Mammary epithelial cell (primary cell): ENCODE measurements at places on chromosomes 1 and 21.

DNA sequence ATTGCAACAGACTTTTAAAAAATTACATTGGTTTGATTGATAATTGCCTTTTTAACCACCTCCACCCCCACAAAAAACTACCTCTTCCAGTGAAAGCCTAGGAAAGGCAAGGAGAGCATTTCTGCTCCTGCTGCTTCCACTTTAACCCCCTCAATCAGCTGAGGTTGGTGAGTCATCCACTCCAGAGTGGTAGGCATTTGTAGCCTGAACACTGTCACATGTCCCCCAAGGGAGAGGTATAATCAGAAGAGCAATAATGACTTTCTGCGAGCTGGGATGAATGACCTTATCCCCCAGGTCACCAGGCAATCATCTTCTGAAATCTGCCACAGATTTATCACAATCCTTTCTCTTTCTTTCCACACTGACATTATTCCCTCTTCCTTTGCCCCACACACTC, 126.6 kb upstream of the CAMK1G start:
- no peak for DNase-seq

GRCh38 chr1:46613661-46614603, 2.7 kb downstream of the MOB3C start:
- DNase-seq: peak; percentile 30

- no peak for DNase-seq
Measured at GRCh38 chr1:238060061-238060460, 169.3 kb upstream of the ZP4 start.

DNA sequence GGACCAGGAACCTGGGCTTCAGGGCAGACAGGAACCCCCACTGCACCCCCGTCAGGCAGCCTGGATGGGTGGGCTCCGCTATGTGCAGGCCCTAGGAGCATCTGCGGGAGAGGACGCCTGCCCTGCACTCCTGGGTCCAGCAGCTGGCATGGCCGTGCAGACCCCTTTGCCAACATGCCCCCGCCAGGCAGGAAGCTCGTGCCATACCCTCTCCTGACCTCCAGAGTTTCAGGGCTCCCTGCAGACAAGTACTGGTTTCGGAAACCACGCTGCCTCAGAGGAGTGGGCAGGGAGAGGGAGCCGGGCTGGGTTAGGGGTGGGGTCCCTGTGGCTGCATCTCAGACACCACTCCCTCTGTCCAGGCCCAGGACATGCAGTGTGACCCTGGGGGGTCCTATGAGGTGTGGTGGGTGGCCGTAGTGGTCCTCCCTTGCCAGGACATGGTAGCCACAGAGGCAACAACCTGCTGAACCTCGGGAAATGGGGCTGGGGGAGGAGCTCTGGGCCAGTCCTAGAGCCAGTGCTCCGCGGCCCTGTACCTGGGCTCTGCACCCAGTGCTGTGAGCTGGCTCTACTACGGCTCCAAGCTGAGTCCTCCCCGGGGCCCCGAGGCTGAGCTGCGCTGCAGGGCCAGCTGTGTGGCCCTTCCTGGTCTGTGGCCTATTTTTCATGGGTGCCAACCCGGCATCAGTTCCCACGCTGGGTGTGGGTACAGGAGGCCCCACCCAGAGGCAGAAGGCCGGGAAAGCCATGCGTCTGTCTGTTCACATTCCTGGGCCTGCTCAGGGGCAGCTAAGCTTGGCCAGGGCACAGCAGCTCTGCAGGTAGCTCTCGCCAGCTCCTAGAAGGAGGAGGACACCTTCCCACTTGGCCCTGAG, 1.4 kb downstream of the PLEKHN1 start:
- no peak for DNase-seq

DNA sequence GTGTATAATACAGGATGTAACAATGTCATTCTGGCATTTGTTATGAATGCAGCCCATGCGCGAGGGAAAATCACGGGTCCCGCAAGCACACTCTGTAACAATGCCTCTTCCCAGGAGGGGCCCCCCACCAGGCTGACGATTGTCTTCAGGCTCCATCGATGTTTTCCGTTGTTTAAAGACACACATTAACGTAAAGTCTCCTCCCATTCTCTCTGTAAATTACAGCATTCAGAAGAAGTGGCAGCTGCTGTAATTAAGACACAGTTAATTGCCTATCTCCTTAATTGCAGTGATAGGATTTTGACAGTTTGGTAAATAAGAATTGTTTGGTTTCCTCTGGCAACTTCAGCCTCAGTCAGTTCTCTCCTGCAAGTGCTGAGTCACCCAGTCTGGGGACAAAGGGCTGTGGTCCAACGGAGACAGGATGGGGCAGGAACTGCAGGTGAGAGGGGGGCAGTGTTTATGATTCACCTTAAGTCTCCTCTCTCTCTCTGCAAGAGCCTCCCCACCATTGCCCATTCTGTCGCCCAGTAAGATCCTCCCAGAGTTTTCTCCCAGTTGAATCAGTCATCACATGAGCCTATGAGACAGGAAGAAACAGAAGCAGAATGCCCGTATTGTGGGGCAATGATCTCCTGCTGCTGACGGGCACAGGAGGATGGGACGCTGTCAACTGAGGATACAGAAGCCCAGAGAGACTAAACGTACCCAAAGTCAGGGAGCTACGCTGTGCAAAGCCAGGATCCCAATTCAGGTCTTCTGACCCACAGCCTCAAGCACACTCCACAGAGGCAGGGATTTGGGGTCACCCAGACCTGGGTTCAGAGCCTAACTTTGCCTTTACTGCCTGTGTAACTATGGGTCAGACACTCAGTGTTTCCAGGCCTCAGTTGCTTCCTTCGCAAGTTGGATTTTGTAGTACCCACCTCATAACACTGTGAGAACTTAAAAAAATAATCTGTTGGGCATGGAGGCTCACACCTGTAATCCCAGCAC, 110.0 kb downstream of the ADSS2 start:
- DNase-seq: peak; percentile 92

GRCh38 chr1:119962296-119962968, 66.1 kb upstream of the ADAM30 start:
- DNase-seq: no peak

- DNase-seq: no peak
Measured at GRCh38 chr1:91054780-91055481, 33.1 kb upstream of the ZNF644 start.

- no peak for DNase-seq
Measured at GRCh38 chr1:31428436-31429221, 15.6 kb downstream of the SERINC2 start.

DNA sequence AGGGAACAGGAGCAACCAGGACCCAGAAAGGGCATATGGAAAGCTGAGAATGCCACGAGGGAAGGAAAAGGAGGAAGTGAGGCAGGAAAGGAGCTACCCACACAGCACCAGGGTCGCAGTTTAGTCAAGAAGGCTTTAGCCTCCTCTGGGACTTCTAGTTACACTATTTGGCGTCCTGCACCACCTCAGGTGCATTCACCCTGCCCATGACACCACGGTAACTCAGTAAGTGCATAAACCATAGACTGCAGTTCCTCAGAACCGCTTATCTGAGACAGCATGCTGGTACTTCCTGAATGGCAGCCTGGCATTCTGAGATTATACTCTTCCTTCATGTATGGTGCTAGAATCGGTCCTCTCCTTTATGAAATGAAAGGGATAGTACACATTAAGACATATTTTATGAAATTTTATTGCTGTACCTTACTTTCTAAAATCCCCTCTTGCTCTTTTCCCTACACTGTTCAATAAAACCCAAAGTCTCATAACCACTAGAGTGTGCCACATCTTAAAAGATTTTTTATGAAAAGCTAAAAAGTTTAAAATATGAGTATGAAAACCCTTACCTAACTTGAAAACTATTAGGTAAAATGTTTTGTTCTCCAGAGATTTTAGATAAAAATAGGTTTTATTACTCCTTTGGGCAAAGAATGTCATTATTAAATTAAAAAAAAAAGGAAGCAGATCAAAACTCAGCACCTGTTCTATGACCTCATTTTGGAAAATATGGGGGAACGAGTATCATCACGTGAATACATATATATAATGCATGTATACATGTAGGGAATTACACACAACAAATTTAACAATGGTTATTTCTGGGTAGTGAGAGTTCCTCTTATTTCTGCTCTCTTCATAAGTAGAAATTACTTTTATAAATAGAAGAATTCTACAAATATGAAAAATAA, 67.3 kb downstream of the VAV3 start:
- no peak for DNase-seq

DNA sequence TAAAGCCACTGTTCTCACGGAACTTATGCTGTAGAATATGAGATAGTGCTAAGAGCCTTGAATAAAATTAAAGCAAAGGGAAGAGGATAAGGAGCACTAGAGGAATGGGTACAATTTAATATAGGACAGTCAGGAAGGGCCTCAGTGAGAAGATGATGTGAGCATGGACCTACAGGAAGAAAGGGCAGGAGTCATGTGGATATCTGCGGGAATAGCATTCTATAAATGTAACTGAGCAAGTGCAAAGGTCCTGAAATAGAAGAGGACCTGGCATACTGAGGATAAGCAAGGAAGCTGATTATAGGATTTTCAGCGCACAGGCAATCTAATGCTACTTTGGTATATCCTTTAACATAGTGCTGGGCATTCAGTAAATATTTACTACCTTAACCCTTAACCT, 12.6 kb upstream of the BCAS2 start:
- no peak for DNase-seq

DNA sequence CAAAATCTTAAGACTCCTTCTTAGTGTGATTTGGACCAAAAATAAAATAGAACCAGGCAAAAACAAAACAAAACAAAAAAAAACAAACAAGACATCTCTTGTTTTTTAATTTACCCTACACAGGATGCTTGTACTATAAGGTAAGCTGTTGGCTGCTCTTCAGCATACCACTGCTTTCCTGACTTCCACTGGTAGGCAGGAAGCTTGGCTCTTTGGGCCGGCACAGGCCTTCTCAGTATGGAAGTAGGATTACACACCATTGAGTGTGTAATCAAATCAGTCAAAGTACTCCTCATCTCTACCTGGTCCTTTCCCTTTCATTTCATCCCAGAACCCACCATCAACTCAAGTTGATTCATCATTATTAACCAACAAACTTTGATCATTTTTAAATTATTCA, 61.9 kb upstream of the RGS1 start:
- no peak for DNase-seq
